ENCODE measurements at places on chromosomes 6 and 20.

- no peak for DNase-seq
These were observed 55.3 kb downstream of the FAM50B start for GRCh38 chr6:3904518-3904917.

- no peak for DNase-seq
These were observed 2.0 kb downstream of the HFE start for GRCh38 chr6:26089272-26089671.

- DNase-seq: no peak
These were observed 1.3 kb downstream of the SLCO4A1 start for GRCh38 chr20:62643521-62644043.

DNA sequence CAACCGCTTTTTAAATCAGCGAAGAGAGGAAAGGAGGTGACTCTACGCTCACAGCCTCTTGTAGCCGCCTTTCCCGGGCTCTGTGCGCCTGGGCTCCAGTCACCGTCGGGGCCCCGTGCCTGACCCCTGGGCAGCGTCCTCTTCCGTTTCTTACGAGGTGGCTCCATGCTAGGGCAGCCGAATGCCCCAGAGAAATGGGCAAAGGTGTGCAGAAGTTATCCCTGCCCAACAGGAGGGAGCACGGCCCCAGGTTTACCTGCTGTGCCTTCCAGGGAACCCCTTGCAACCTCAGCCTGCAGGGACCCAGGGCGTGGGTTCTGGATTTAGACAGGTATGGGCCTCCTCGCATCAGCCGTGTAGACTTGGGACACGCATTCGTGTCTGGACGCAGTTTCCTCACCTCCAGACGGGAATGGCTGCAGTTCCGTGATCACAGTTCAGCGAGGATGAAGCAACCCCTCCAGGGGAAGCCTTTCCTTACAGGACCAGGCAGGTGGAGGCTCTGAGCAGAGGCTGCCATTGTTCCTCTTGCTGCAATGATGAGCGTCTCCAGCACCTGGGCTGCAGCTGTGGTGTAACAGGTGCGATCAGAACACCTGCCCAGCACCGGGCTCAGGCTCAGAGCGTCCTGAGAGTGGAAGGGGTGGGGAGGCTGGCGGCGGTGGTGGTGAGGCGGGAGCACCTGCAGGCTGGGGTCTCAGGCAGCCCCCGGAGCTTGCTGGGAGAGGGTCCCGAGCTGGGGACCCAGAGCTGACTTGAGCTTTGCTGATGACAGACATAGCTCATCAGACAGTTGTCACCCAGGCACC is 81.3 kb upstream of the BHLHE23 start:
- DNase-seq: no peak

DNA sequence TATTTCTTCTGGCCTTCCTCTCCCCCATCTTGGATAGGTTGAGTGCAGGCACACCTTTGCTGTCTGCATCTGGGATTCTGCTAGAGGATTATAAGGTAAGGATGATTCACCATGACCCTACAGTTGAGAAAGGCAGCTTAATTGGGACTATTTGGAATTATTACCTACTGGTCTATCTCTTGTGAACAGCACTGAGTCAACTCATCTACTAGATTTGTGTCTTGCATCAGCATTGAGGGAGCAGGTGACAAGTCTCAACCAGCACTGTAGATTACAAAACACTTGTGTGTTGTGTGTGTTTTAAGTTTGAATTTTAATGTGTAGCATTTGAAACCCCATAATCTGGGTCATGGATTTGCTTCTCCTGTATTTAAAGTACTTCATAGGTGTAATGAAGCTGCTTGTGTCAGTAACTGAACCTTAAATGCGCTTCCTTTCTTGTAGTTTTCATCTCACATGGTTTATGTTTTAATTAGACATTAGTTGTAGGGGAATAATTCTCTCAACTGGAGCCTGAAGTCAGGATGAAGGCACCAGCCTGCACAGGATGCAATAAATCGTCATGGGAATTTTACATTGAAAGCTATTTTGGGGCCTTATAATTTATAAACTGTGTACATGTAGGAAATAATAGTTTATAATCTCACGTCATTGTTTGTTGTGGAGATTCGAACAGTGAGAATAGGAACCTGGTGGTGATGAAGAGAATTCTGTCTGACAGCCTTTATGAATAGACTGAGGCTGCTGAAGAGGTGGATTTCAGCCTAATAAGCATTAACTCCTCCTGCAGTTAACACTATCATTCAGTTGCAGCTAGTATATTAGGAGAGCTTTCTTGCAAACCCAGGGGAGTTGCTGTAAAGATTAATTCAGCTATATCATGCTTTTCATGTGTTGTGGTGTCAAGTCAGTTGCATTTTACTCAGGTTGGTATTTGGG is 125.1 kb downstream of the JARID2 start:
- DNase-seq: no peak

GRCh38 chr20:51318058-51318949 is 224.2 kb downstream of the NFATC2 start:
- DNase-seq: peak; percentile 75

DNA sequence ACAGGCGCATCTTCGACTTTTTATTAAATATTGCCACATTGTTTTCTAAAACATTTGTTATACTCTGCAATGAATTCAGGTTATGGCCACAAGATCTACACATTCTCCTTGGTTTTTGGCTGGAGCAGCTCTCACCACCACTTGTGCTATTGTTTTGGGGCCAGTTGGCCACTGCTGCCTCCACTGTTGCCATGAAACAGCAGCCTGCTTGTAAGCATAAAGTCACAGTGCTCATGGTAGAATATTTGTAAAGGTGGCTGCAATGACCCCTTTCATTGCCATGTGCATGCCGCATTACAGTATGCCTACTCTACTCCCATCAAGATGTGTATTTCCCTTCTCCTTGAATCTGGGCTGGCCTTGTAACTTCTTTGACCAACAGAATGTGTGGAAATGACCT is 141.4 kb downstream of the SCML4 start:
- no peak for DNase-seq

- no peak for DNase-seq
These were observed 13.8 kb upstream of the TIAM2 start for GRCh38 chr6:154981079-154981870.

DNA sequence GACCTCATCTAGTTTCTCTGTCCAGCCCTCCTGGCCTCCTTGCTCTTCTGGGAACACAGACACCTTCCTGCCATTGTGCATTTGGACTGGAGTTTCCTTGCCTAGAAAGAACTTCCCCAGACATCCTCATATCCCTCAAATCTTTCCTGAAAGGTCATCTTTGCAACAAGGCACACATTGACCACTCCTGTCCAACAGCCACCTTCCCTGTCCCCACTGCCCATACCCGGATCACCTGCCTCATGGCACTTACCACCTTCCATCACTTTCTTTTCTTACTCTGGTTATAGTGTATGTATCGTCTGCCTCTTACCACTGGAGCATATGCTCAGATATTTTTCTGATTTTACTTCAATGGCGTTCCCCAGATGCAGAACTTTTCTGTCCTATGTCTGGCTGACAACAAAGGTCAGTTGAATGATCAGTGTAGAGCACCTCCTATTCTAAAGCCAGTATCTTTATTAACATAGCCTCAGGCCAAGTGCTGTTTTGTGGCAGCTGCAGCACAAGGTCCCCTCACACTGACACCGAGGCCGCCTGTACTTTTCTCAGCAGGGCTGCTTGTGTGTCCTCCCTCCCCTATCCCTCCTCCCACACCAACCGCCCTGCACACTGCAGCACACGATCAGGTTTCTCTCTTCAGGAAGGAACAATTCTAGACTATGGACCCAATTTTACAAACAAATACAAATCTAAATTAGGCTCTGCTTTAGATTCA is 4.1 kb downstream of the HLA-C start:
- DNase-seq: no peak

- no peak for DNase-seq
These were observed 8.4 kb downstream of the PSMG4 start for GRCh38 chr6:3267162-3267561.

GRCh38 chr20:46306743-46307138 is 1.6 kb downstream of the CDH22 start:
- no peak for DNase-seq

DNA sequence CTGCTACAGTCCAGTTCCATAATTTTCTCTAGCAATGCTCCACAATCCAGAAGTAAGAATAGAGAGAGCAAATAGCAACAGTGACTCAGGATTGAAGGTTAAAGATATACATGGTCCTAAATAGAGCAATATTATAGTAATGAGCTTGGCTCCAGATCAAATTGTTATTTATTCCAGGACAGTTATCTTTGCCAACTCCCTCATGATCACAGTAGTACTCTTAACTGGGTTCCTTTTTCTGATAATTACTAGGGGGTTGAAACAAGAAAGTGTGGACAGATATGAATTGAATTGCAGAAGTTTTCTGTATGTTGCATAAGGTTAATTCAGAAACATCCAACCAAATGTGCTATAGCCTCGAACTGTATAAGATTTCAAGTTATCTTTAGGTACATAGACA is 11.9 kb downstream of the FAM184A start:
- DNase-seq: no peak

- DNase-seq: no peak
These were observed 230.0 kb downstream of the TTLL2 start for GRCh38 chr6:167554854-167555253.

DNA sequence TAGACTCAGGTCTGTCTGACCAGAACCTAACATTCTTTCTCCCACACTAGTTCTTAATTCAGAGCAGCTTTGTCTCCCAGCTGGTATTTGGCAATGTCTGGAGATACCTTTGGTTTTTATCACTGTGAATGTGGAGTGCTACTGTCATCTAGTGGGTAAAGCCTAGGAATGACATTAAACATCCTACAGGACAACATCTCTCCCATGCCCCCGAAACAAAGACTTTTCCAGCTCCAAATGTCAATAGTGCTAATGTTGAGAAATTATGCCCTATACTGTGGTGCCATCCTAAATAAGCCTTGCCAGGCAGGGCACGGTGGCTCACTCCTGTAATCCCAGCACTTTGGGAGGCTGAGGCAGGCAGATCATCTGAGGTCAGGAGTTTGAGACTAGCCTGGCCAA is 4.2 kb upstream of the TTPAL start:
- peak; percentile 16 for DNase-seq

GRCh38 chr6:158962371-158962770 is 37.6 kb downstream of the RSPH3 start:
- DNase-seq: no peak

DNA sequence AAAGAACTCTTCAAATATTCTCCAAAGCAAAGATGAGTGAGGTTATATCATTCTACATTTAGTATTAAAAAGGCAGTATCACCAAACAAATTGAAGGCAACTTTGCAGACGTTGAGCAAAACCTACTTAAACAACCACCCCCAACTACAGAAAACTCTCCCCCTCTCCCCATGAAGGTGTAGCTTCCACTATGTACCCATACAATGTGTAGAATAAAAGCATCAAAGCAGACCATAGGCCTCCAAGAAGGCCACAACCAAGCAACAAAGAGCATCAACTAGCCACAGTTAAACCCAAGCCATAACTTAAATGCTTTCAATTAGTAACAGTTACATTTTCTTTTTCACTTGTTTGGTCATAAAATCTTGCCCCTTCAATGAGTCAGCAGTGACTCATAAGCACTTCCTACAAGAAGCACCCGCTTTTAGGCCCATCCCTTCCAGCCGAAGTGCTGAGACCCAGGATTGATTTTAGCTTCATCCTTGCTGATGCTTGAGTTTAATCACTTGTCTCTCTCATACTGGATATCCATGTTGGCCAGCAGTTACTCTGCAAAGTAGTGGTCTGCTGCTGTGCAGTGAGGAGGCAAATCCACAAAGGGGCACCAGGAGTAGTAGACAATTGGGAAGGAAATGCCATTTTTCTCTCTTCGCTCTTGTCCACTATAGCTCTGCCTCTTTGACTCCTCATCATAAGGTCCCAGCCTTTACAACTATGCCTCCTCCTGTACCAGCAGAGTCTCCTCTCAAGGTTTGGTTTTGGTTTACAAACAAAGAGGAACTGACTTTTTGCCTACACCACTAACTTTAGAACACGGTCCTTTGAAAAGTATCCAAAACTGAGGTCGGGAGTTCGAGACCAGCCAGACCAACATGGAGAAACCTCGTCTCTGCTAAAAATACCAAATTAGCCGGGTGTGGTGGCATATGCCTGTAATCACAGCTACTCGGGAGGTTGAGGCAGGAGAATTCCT is 8.4 kb upstream of the NUP153 start:
- DNase-seq: peak; percentile 92

DNA sequence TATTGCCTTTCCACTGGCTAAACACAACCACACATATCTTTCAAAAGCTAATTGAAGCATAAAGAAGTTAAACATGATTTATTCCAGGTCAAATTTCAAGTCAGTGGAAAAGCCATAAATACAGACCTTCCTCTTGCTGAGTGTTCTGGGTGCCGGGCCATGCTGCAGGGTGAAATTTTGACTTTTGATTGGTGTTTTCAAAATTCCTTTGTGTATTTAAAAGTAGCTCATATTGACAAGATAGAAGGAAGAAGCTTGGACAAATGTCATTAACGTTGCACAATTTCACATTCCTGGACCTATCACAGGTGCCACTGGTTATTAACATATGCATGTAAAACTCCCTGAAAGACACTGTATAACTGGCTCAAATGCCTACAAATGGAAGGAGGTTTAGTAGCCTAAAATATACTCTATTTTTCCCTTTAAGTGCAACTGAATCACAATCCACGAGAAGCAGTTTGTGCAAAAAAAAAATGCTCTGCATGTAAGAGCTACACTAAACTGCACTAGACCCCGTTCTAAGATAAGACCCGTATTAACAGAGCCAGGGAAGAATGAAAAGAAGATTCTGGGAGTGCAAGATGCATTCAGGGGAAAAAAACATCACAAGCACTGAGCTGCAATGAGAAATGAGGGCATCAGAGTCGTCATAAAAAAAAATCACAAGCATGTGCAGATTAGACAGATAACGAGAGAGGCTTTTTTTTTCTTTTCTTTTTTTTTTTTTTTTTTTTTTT is 30.4 kb downstream of the ATXN1 start:
- DNase-seq: no peak

- DNase-seq: no peak
These were observed 109.2 kb upstream of the MCHR2 start for GRCh38 chr6:100103194-100103593.

GRCh38 chr6:135106611-135107010 is 52.0 kb upstream of the HBS1L start:
- DNase-seq: no peak

DNA sequence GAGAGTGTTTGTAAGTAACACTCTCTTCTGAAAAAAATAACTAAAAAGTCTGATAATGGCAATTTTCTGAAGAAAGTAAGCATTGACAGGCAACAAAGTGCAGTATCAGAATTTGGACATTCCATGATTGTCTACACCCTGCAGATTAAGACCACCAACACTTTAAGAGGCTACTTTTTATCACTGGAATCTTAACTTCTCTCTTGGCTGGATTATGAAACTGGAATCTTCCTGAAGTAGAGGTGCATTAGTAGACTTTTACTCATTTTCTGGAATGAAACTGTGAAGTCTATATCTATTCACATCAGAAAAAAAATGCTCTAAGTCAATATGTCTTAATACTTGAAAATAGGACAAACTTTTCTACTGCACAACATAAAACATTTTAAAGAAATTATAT is 547.5 kb downstream of the COL12A1 start:
- DNase-seq: no peak

- DNase-seq: no peak
These were observed 143.1 kb downstream of the DTNBP1 start for GRCh38 chr6:15519681-15520080.

GRCh38 chr20:19778404-19778803 is 20.3 kb downstream of the RIN2 start:
- no peak for DNase-seq

- no peak for DNase-seq
These were observed 236.4 kb downstream of the ARHGAP18 start for GRCh38 chr6:129473546-129473945.
